ENCODE measurements at places on chromosomes 11 and 22. TPM values are rescaled to one million over a fixed set of nuclear protein-coding genes. Genes with fewer than 3 reads are reported as not detected.

- DNase-seq = no peak
These were observed 308.0 kb downstream of the OPCML start for GRCh38 chr11:133224271-133224670.

The NXPE2 gene
- not detected for total RNA-seq

- DNase-seq = no peak
These were observed 12.0 kb upstream of the SYT8 start for GRCh38 chr11:1822648-1823375.

- DNase-seq = no peak
These were observed 35.0 kb upstream of the RCN1 start for GRCh38 chr11:32055861-32056260.

The OR52A1 gene
- not detected for total RNA-seq

- peak; percentile 98 for DNase-seq
These were observed at the start of gene IFT27 for GRCh38 chr22:36775964-36776669. TSS of gene IFT27 (minus strand) at chr22:36776119. CDS start at chr22:36775707, 412 bp downstream.

- DNase-seq = no peak
These were observed 5.8 kb upstream of the ATG16L2 start for GRCh38 chr11:72808331-72808798.

DNA sequence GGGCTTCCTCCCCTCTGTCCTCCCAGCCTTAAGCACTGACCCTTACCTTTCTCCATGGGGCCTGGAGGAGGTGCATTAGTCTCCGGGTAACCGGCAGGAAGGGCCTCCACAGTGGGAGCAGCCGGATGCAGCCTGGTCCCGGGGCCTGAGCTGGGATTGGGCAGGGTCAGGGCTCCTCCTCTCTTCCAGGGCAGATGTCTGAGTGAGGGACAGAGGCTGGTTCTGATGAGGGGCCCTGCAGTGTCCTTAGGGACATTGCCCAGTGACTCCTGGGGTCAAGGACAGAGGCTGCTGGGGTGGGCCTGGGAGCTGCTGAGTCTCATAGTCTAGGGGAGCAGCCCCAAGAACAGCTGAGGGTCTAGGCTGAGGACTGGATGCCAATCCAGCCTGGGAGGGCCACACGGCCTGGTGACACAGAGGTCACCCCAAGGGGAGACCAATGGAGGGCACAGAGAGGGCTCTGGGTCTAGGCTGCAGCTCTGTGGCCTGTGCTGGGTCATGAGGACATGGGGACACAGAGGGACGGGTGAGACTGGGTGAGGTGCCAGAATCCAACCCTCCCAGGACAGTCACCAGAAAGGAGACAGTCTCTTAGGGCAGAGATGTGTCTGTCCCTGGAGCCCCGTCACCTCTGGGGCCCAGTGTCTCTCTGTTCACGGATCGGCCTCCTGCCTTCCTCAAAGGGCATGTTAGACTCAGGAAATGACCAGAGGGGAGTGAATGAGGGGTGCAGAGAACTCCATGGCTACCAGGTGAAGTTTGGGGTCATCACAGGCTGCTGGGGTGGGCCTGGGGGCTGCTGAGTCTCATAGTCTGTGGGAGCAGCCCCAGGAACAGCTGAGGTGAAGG is 6.5 kb downstream of the IGLL5 start:
- DNase-seq = no peak

- no peak for DNase-seq
These were observed 26.1 kb upstream of the CTSC start for GRCh38 chr11:88363648-88364065.

The TIGD3 gene
- total RNA-seq = 0.88 TPM

GRCh38 chr11:34604145-34604544 is 16.7 kb upstream of the EHF start:
- DNase-seq = no peak

- DNase-seq = no peak
These were observed 47.8 kb downstream of the PPFIBP2 start for GRCh38 chr11:7561562-7561961.

DNA sequence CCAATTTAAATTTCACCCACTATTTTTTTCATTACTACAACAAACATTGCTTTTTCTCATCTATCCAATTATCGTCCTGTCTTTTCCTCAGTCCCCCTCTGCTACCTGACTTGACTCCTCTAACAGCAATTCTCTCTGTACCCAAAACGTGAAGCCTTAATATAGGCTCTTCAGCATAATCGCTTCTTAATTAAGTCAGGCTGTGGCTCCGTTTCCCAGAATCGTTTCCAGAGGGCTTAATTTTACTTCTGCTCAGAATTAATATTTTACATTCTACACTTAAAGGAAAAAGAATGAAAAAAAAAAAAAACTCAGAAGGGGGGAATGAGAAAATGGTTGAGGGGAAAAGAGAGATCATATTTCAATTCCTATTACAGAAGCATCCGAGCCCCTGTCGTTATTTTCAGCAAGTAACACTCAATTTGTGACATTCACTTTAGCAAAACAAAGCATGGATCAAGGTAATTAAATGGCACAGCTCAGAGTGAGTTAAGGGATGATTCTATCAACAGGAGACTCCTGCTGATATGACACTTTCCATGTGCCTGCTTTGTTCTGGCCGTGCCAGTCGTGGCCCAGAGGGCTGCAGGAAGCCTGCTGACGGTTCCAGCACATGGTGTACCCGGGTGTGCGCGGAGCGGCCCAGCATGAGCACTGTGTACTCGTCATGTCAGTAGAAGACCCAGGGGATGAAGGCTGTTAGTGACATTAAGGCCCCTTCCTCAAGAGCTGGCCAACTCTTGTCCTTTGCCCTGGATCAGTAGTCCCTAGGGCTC is 272.5 kb downstream of the NTM start:
- DNase-seq = no peak

The CLMP gene
- 0.81 TPM for total RNA-seq

GRCh38 chr22:38214302-38215056 is 12.7 kb downstream of the MAFF start:
- peak; percentile 76 for DNase-seq

DNA sequence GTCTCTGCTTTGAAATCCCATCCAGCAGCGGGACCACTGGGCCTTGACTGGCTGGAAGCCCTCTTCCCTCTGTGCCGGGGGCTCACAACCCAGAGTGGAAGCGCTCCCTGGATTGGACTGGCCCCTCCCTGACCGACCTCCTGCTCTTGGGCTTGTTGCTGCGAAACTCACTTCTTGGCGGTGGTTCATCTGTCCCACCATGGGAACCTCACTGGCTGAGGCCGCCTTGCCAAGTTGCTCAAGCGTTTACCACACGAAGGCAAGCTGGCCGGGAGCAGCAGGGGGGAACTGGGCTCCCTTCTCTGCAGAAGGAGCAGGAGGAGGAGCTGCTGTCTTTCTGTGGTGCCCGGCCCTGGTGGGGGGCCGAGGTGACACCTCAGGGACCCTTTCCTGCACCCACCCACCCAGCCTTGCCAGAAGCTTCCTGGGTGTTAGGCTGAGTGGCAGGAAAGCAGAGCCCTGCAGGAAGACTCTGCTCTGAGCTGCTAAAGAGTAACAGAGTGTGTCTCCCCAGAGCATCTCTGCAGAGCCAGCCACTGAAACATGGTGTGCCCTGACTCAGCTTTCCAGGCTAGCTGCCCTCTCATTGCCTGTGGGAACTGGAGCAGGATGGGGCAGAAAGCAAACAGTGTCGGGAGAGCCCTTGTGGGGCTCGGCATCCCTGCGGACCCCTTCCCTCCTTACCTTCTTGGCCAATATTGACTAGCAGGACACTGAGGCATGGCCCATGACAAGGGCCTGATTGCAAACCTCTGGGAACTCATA is 88.5 kb upstream of the ALX4 start:
- DNase-seq = no peak

DNA sequence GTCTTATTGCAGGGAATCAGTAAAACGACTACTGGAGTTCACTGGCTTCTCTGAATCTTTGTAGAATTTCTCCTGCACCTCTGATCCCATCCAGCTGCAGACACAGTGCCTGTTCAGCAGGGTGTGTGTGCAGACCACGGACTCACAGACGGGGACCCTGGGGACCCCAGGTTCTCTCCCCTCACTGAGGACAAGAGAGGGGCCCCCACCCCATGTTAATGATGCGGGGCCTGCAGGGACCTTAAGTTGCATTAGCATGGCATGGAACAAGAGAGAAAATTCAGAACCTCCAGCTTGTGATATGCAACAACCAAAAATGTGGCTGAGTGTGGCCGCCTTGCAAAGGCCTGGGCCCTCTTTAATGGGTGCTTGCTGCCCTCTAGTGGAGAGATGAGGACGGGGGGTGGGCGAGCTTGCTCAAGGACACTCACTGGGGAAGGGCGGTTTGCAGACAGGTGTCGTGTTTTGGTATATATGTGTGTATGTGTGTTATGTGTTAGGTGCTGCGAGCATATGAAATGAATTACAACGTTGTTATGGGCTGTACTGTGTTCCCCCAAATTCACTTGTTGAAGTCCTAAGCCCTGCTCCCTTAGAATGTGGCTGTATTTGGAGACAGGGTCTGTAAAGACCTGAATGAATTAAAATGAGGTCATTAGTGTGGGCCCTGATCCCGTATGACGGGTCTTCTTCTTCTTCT is 84.4 kb upstream of the SEPTIN5 start:
- DNase-seq = peak; percentile 86

The UCP2 gene
- total RNA-seq = 407 TPM

GRCh38 chr22:36433318-36434231 is 45.8 kb upstream of the MYH9 start:
- no peak for DNase-seq

- DNase-seq = no peak
These were observed 151.7 kb downstream of the SWAP70 start for GRCh38 chr11:9815486-9816136.

GRCh38 chr22:27329131-27329850 is 472.3 kb downstream of the MN1 start:
- no peak for DNase-seq

- no peak for DNase-seq
These were observed 98.8 kb downstream of the HSD17B12 start for GRCh38 chr11:43779306-43779705.

The C11orf87 gene
- not detected for total RNA-seq

- peak; percentile 64 for DNase-seq
These were observed 56.9 kb downstream of the MICAL2 start for GRCh38 chr11:12167061-12168000.

DNA sequence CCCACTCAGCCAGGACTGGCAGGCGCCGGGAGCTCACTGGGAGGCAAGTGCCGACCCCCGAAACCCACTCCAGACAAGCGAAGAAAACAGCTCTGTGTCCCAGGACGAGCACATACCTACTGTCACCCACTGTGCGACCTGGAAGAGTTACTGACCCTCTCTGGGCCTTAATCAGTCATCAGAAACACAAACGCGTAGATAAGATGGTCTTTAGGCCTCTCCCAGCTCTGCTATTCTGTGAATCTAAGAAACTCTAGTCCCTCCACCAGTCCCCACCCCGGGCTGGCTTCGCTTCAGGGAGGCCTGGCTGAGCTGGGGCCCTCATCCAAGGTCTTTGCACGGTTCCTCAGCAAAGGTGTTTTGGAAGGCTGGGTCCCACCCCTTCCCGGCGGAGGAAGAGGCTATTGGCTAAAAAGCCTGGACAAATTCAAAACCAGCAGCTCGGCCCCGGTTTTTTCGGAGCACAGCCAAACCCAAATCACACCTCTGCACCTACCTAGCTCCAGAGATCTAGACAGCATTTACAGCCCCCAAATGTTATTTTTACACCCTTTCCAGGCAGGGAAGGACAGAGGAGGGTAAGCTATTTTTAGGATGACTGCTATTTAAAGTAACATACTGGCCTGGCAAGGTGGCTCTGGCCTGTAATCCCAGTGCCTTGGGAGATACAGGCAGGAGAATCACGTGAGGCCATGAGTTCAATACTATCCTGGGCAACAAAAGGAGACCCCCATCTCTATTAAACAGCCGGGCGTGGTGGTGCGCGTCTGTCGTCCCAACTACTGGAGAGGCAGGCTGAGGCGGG is 13.2 kb upstream of the HDHD5 start:
- DNase-seq = no peak

DNA sequence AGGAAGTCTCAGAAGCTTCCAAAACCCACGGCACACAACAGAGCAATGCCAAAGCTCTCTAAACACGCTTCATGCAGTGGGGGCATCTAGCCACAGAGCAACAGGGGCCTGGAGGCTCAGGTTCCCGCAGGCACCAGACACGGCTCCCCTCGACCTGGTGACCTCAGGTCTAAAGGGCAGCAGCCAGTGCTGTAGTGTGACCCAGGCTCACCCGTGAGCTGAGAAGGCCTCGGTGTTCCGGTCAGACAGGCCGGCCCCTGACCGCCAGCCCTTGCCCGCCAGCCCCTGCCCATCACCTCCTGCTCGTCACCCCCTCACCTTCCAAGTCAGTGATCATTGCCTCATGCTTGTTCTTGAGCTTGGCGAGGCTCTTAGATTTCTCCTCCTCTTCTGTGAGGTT is 45.7 kb downstream of the APOL1 start:
- no peak for DNase-seq

DNA sequence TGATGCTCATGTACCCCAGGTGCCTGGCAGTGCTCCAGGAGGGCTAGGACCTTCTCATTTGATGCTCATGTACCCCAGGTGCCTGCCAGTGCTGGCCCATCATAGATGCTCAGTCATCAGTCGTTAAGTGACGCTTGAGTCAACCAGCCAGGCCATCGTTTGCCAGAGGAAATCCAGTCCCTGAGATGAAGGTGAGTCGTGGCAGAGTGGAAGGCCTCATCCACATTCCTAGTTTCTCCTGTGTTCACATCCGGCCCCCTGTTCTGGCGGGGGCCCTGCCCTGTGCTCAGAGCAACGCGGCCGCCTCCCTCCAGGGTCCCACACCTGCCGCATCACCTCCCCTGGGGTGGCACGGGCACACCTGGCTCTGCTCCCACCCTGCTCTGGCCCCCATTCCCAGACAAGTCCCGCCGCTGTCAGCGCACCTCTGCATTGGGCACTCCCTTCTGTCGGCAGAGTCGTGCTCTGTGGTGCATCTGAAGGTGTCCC is 279.9 kb downstream of the BRD1 start:
- DNase-seq = no peak

DNA sequence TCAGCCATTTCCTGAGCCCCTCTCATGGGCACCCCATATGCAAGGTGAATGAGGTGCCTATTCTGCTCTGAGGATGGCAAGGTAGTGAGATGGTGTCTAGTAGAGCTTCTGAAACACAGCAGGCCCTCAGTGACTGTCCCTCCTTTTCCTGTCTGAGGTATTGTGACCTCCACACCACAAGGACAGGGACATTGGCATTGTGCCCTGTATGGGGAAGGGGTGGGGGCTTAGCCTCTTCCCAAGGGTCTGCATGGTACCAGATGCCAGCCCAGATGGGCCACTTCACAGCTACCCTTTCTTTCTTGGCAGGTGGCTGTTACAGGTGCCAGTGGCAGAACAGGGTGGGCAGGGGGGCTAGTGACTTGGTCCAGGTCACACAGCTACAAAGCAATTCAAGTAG is 78.8 kb downstream of the CABIN1 start:
- DNase-seq = no peak

DNA sequence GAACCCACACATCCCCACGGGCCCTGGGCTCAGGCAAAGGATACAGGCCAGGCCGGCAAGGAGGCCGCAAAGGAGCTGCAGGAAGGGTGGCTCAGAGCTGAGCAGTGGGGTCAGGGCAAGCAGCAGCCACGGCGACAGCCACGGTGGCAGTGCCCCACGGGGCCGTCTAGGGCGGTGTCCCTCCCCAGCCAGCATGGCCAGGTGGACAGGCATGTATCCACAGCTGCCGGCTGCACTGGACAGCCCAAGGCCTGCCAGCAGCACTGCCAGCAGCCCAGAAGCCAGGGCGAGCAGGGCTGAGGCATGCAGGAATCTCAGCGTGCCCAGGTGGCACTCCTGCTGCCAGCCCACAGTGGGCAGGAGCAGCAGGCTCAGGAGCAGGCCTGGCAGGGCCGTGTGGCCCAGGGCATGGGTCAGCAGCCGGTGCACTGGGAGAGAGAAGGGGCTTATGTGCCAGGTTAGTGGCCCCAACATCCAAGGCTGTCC is 3.9 kb downstream of the RHBDD3 start:
- DNase-seq = no peak

- DNase-seq = no peak
These were observed 193.5 kb downstream of the NAV2 start for GRCh38 chr11:19906126-19906525.

- no peak for DNase-seq
These were observed 160.1 kb upstream of the NECTIN1 start for GRCh38 chr11:119889111-119889510.
